ENCODE measurements at places on chromosomes 1 and 21. TPM values are rescaled to one million over a fixed set of nuclear protein-coding genes. Genes with fewer than 3 reads are reported as not detected.

- DNase-seq = no peak
These were observed 16.7 kb downstream of the MACF1 start for GRCh38 chr1:39220891-39221870.

- no peak for DNase-seq
These were observed 10.4 kb upstream of the GJA8 start for GRCh38 chr1:147892216-147892615.

- DNase-seq = no peak
These were observed 383.0 kb upstream of the VAMP3 start for GRCh38 chr1:7388141-7388487.

TNNI3K gene
- 0.39 TPM for total RNA-seq

DNA sequence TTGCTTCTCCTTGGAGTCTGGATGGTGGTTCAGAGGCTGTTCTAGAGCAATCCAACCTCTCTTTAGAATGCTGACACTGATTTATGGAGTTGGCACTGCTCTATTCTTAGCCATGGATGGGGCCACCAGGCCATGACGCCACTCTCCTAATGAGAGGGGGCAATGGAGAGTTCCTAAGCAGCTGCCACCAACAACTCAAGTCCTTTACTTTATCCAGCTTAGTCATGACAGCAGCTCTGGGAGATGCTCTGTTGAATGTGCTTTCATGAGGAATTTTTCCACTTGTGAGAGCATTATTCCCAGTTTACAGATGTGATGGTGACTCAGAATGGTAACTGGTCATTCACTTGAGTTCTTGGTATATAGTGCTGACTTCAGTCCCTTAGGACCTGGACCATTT lies 366.3 kb downstream of the HHAT start:
- no peak for DNase-seq

DNA sequence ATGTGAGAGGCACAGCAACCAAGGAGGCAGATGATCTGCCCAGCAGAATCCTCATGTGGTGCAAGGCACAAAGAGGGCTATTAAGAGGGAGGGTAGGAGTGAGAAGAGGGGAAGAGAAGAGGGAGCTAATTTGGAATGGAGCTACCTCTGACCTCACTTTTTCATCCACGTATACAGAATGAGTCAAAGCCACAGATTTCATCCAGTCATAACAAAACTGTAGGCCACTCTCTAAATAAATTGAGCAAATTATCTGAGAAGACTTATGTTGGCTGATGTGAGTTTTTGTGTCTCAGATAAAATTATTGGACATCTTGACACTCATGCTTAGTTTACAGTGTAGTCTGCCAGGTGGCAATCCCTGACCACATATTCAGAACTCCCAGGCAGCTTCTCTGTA lies 325.6 kb downstream of the TTLL7 start:
- DNase-seq = no peak
